ENCODE measurements at places on chromosomes 11 and 22. TPM values are rescaled to one million over a fixed set of nuclear protein-coding genes. Genes with fewer than 3 reads are reported as not detected.

DNA sequence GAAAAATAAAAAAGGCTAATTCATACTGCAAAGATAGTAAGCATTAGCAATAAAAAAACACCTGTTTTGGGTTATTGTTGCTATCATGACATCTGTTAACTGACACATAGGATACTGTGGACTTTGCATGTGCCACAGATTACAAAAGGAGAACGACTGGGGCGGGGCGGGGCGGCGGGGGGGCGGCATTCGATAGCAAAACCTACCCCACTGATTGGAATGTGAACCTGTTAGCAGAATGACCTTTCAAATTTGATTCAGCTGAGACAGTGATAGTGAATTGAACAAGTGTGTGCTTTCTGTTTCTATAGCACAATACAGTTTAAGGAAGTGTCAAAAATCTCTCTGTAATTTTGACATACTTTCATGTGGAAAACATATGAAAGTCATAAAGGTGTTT is 14.9 kb downstream of the MMP20 start:
- DNase-seq: no peak

GRCh38 chr11:59267196-59267595 is 54.5 kb upstream of the MPEG1 start:
- no peak for DNase-seq

- DNase-seq: no peak
Observed at GRCh38 chr11:859394-860131, 16.9 kb downstream of the TSPAN4 start.

The OR51E2 gene
- polyA plus RNA-seq: 0.46 TPM

The H19 gene
- 8,071 TPM for polyA plus RNA-seq

The LYVE1 gene
- polyA plus RNA-seq: 89.6 TPM

The SPON1 gene
- polyA plus RNA-seq: 62.3 TPM
